HEK293T (cell line): ENCODE measurements at places on chromosomes 11 and 22.

- no peak for DNase-seq
Observed at GRCh38 chr22:29093501-29094300, 20.9 kb downstream of the KREMEN1 start.

- DNase-seq = peak; percentile 96
Observed at GRCh38 chr11:75241036-75241905, 697 bp downstream of the TPBGL start.

DNA sequence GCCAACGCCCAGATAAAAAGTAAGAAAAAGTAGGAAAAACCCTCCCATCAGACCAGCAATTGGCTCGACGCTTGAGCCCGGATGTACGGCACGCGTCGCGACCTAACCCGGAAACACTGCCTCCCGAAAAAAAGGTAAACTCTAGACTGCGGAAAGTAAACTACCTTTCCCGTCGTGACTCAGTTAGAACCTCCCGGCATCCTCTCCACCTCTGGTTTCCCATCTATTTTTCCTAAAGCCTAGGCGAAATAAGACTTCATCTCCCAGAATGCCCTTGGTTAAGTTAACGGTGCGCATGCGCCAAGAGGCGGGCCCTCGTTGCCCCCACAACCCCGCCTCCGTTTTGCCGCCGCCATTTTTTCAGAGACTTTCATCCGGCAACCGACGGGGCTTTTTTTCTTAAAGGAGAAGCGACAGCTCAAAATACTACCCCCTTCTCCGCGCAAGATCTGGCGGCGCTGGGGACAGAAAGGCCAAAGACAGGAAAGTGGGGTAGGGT, 678 bp upstream of the ZFP91 start:
- DNase-seq = peak; percentile 79

DNA sequence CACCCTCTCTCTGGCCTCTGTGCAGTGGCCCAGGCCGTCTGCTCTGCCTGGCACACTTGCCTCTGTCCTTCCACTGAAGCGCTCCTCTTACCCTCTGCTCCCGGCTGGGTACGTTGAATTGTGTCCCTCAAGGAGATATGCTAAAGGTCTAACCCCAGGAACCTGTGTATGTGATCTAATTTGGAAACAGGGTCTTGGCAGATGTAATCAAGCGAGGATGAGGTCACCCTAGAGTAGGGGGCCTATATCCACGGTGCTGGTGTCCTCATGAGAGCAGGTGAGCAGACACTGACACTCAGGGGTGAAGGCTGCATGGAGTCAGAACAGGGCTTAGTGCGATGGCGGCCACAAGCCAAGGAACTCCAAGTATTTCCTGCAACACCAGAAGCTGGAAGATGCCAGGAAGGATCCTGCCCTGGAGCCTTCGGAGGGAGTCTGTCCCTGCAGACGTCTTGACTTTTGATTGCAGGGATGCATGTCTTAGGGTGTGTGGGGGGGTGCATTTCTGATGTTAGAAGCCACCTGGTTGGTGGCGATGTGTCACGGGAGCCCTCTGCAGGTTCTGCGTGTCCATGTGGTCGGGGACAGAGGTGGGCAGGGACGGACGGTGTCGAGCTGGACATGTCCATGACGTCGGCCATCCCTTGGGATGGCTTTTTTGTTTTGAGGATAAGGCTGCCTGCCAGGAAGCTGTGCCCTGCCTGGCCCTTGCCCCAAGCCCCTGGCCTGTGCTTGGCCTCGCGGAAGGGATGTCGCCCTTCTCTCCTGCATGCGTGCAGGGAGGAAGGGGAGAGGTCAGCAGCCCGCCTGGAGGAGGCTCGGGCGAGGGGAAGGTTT, 68.6 kb downstream of the LRP5 start:
- DNase-seq = no peak

- no peak for DNase-seq
Observed at GRCh38 chr22:22968366-22968765, 80.8 kb downstream of the IGLL5 start.

DNA sequence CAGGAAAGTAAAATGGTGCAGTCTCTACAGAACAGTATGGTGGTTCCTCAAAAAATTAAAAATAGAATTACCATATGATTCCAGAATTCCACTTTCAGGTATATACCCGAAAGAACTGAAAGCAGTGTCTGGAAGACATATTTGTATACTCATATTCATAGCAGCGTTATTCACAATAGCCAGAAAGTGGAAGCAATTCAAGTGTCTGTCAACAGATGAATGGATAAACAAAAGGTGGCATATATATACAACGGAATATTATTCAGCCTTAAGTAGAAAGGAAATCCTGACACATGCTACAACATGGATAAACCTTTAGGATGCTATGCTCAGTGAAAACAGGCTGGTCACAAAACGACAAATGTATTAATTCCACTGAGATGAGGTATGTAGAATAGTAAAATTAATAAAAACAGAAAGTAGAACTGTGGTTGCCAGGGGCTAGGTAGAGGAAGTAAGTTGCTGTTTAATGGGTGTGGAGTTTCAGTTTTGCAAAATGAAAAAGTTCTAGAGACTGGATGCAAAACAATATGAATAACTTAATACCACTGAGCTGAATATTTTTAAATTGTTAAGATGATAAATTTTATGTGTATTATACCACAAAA, 14.5 kb downstream of the SAA1 start:
- DNase-seq = no peak

DNA sequence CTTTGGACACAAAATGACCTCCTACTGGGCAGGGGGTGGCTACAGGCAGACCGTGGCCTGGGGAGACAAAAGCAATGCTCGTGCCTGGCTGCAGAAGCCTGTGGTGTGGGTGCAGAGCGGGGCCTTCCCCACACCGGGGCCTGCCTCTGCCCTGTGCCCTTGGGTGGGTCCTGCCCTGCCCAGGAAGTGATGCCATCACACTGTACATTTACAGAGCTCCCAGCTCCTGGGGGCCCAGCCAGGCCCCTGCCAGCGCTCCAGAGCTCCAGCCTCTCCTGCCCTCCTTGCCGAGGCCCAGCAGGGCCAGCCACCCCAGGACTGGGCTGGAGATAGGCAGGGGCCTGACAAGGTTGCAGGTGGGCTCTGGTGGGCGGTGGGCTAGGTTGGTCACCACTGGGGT, 40.1 kb downstream of the MUC5B start:
- DNase-seq = no peak

- DNase-seq = no peak
Observed at GRCh38 chr11:119446871-119447663, 24.1 kb upstream of the THY1 start.

DNA sequence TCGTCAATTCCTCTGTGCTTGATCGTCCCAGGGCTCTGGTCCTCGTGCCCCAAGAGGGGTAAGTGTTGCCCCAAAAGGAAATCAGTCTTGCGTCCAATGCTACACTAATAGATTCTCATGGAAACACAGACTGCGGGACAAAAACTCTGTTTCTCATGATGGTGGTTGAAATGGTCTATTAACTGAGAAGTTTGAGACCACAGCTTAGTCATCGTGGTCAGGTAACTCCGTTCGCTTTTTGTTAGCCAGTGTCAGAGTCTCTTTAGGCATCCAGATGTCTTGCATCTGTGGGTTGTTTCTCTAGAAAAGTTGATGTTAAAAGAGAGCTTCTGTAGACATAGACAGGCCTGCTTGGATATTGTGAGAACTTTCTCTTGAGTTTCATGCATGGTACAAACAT, 104.6 kb upstream of the SORL1-AS1 start:
- DNase-seq = no peak

- DNase-seq = no peak
Observed at GRCh38 chr11:11709447-11710239, 87.8 kb upstream of the GALNT18 start.

GRCh38 chr11:19802773-19803293, 90.2 kb downstream of the NAV2 start:
- no peak for DNase-seq
